ENCODE measurements at places on chromosomes 4 and X.

GRCh38 chr4:13248621-13249298 lies 235.4 kb downstream of the RAB28 start:
- DNase-seq = no peak

GRCh38 chrX:55451626-55451989 lies 319 bp upstream of the MAGEH1 start:
- no peak for DNase-seq

DNA sequence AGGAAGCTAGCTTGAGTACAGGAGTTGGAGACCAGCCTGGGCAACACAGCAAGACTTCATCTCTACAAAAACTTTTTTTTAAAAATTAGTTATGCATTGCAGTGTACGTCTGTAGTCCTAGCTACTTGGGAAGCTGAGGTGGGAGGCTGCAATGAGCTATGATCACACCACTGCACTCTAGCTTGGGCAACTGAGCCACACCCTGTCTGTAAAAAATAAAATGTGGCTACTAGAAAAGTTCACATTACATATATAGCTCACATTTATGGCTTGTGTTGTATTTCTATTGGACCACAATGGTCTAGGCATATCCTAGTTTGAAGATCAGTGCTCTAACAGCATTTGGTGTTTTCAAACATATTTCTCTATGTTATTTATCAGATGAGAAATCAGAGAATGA lies 11.8 kb upstream of the CPEB2 start:
- no peak for DNase-seq

DNA sequence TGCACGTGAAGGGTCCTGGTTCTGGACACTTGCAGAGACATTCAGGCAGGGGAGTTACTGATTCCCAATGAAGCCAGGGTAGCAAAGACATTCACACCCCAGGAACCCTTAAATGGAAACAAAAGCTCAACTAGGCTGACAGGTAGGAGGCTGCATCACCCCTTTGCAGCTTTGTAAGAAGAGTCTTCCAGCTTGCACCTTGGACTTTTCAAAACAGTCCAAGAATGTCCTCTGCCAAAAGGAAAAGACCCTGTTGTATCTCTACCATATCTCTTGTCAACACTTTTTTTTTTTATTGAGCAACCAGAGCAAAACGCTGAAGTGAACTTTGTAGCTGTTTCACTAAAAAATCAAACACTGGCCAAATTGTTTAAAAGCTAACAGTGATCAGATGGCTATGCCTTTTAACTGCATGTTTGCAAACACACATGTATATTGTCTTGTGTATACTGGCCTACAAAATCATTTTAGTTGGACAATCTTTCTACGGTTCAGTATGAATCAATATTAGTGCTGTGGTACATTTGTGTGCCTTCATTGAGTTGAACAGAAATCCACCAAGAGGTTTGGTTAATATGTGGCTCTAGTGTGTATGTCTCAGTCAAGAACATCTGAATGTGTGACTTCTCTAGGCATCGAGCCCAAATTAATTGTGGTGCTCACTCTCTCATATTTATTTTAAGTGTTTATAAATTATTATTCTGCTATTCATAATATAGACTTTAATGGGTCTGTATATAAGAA lies 18.5 kb upstream of the WWC2 start:
- DNase-seq = no peak

- no peak for DNase-seq
Measured at GRCh38 chr4:150625033-150625432, 43.1 kb downstream of the MAB21L2 start.
